ENCODE measurements at places on chromosomes 4 and X. TPM values are rescaled to one million over a fixed set of nuclear protein-coding genes. Genes with fewer than 3 reads are reported as not detected.

GRCh38 chr4:157204634-157205244 is 15.8 kb upstream of the GRIA2 start:
- DNase-seq: no peak

Gene CXCR3
- 2.7 TPM for total RNA-seq

Gene USP17L22
- not detected for total RNA-seq

- peak; percentile 62 for DNase-seq
These were observed 58.0 kb upstream of the DDX3X start for GRCh38 chrX:41275661-41276609.

DNA sequence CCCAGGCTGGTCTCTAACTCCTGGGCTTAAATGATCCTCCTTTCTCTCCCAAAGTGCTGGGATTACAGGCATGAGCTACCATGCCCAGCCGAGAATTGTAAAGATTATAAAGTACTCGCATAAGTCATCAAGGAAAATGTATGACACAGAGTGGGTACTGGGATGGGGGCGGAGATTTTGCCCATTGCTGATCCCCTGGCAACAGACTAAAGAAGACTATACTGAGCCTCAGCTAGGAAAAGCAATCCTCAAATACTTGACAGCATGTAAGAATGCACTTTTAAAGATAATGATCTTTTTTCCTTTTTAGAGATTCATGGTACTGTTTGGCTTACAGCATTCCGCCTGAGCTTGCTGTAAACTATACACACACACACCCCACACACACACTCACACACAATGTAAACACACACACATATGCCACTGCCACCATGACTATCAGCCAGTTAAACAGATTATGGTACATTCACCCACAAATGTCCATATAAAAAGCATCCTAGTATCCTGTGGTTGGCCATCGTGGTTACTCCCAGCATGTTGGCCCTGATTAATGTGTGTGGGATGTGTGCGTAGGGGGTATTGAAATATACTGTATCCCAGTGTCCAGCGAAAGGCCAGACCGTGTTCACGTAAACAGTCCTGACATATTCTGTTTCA is 113.0 kb downstream of the AMELX start:
- DNase-seq: no peak

DNA sequence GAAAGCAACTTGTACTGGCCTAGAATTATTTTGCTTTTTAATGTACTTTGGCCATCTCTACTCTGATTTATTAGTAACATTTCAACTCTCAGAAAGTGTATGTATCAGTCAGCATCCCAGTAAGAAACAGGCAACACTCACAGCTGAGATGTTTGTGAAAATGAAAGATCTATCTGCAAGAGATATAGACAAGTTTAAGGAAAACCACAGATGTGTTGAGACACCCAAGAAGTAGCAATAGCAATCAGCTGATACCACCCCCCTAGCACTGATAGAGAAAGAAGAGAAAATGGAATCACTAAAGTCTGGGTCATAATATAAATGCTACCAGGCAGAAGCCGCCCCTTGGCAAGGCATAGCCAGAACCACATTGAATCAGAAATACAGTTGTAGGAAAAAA is 372.0 kb downstream of the ARAP2 start:
- DNase-seq: no peak

DNA sequence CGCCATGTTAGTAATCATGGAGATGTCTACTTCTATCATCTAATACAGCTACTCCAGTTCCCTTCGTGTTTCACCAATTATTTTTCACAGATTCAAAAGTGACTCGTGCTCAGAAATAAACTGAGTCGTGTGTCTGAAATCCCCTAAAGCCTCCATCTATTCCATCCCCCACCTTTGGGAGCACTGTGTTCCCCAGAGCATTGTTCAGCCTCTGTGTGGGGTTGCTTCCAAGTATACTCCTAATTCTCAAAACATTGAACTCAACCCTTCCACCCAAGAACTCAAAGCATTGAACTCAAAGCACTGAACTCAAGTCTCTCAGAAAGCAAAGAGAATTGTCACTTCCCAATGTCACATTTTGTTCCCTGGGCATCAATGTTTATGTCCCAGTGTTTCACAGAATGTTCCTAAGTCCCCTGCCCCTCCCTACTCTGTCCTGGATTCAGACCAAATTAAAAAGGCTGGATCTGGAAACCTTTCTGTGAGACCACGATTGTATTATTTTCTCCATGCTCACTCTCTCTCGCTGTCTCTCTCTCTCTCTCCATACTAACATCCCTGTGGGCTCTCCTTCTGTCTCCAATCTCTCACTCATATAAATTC is 138.5 kb upstream of the QRFPR start:
- DNase-seq: no peak

Gene ALB
- total RNA-seq: not detected

Gene FLNA
- total RNA-seq: 84.2 TPM

Gene LRIT3
- total RNA-seq: not detected

GRCh38 chr4:26884486-26884988 is 23.9 kb downstream of the STIM2 start:
- no peak for DNase-seq

- DNase-seq: no peak
These were observed 59.4 kb upstream of the SLC7A11 start for GRCh38 chr4:138301536-138301935.

- no peak for DNase-seq
These were observed 87.0 kb upstream of the TRPC3 start for GRCh38 chr4:122038896-122039295.

DNA sequence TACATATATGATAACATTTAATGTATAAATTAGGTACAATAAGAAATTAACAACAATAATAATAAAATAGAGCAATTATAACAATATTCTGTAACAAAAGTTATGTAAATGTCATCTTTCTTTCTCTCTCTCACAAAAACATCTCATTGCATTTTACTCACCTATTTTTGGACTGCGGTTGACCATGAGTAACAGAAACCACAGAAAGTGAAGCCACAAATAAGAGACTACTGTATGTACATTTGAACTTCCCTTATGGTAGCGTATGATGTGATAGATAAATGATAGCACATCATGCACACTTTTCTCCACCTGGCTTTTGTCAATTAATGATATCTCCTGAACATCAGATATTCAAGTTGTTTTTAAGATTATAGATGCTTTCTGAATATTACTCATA is 80.5 kb downstream of the HNRNPD start:
- no peak for DNase-seq

Gene LDB2
- 3.1 TPM for total RNA-seq

Gene XPNPEP2
- 22.6 TPM for total RNA-seq

DNA sequence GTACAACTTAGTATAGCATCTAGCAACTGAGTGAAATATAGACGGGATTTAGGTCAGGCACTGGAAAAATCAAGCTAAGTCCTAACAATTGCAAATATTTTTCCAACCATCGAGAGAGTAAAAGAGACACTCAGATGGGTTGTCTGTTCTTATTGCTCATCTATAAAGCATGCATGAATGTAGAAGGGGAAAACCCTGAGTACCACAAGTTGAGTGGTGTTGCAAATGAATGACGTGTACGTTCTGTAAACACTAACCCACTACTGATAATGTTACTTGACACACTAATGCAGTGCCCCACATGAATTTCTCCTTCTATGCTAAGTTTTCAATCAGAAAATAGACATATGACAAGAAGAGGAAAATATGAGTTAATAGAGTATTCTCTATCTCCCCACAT is 211.2 kb downstream of the COX18 start:
- DNase-seq: no peak

- DNase-seq: no peak
These were observed 63.8 kb downstream of the TBC1D19 start for GRCh38 chr4:26647523-26648224.

Gene TMPRSS11B
- not detected for total RNA-seq

Gene DDIT4L
- not detected for total RNA-seq

DNA sequence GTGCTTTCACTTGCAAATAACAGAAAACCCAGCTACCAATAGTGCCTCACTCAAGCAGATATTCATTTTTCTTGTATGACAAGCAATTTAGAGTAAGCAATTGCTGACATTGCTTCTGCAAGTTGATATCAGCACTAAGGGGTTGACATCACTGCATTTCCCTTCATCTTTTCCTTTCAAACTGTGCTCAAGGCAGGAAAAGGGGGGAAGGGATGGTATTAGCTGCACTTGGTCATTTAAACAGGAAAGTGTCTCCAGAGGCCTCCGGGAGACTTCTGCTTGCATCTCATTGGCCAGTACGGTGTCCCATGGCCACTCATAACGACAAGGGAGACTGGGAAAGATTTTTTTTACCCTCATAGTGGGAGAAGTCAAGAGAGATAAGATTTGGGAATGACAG is 65.5 kb upstream of the FGG start:
- no peak for DNase-seq

GRCh38 chrX:21738950-21739287 is 19.0 kb downstream of the SMPX start:
- DNase-seq: no peak

GRCh38 chr4:181289198-181289597 is 954.0 kb upstream of the TENM3 start:
- DNase-seq: no peak

GRCh38 chr4:177413656-177414055 is 28.6 kb downstream of the AGA start:
- no peak for DNase-seq

- DNase-seq: no peak
These were observed 646.0 kb downstream of the RPA4 start for GRCh38 chrX:97529536-97530200.

DNA sequence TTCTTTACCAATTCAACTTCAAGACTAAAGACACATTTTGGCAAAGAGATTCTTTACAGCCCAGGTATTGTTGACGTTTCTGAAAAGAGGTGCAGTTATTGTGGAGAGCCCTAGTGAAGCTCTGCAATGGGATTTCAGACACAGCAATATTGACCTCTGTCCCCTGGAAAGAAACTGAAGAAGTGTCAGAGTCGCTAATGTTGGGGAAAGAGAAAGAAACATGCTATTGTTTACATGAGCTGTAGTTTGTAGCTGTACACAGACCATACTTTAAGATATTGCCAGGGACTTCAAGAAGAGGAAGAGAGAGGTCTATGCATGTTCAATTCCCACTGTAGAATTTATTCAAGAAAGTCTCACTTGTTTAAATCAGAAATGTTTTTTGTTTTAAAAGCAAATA is 497.3 kb upstream of the BOD1L1 start:
- DNase-seq: no peak

DNA sequence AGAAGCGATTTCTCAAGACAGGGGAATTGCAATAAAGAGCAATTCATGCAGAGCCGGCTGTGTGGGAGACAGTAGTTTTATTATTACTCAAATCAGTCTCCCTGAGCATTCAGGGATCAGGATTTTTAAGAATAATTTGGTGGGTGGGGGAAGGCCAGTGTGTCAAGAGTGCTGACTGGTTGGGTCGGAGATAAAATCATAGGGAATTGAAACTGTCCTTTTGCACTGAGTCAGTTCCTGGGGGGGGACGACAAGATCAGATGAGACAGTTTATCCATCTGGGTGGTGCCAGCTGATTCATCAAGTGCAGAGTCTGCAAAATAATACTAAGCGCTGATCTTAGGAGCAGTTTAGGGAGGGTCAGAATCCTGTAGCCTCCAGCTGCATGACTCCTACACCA is 502.4 kb downstream of the NLGN4X start:
- peak; percentile 23 for DNase-seq

GRCh38 chr4:144176476-144176875 is 36.0 kb upstream of the GYPA start:
- DNase-seq: no peak

- no peak for DNase-seq
These were observed 176.3 kb downstream of the ENOX2 start for GRCh38 chrX:130726661-130727060.

Gene SLC10A6
- 0.53 TPM for total RNA-seq

GRCh38 chr4:22201256-22201655 is 252.7 kb upstream of the KCNIP4 start:
- no peak for DNase-seq

Gene HMX1
- not detected for total RNA-seq

GRCh38 chr4:144645631-144646522 is at the start of gene HHIP:
Gene HHIP (plus strand): TSS chr4:144646156. CDS start chr4:144646676, 520 bp downstream.
- DNase-seq: no peak

DNA sequence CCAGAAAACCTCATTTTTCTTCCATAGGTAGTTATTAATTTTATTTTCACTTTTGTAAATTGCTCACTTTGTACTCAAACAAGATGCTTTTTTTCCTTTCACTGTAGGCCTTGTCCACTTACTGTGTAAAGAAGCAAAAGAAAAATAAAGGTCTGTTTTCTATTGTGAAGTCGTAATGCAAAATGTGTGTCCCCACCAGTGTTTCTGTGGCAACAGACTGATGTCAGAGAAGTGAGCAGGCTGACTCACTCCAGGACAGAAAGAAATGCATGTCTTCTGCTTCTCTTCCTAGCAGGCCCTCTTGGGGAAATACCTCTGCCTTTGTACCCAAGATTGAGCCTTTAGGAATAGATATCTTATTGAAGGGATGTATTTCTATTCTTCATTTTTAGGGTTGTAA is 30.3 kb downstream of the INPP4B start:
- no peak for DNase-seq

- peak; percentile 63 for DNase-seq
These were observed 670.3 kb upstream of the FAM241A start for GRCh38 chr4:111475001-111475400.

- DNase-seq: no peak
These were observed 5.2 kb downstream of the APLN start for GRCh38 chrX:129649268-129650182.

DNA sequence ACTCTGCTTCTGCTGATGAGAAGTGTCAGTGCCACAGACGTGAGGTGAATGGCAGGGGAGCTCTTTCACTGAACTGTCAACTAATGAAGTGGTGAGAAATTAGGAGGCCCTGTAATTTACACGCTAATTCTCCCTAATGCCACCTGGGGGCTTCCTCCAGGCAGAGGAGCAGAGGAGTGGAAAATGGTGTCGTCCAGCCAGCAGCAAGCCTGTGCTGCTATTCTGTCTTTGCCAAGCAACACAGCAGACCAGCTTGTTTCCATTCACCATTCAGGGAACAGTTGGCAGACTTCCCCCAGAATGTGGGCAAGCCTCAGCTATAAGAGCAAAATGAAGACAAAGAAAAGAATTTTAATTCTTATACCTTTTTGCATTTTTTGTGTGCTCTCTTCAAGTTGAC is 245.2 kb upstream of the TET2 start:
- no peak for DNase-seq
